ENCODE measurements at places on chromosomes 1 and 21.

DNA sequence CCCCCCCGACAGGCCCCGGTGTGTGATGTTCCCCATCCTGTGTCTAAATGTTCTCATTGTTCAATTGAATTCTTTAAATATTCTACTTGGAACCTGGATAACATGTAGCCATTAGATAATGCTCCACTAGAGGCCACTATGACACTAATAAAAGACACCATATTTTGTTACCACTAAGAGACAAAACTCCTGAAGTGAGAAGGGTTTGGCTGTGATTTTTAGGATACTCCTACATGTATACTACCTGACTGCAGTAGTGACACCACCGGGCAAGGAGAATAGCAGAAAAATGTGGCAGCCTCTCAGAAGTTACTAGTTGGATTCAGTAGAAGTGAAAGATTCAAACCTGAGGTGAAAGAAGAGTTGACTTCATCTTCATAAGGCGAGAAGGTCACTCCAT, 36.0 kb downstream of the F5 start:
- DNase-seq, result no peak

DNA sequence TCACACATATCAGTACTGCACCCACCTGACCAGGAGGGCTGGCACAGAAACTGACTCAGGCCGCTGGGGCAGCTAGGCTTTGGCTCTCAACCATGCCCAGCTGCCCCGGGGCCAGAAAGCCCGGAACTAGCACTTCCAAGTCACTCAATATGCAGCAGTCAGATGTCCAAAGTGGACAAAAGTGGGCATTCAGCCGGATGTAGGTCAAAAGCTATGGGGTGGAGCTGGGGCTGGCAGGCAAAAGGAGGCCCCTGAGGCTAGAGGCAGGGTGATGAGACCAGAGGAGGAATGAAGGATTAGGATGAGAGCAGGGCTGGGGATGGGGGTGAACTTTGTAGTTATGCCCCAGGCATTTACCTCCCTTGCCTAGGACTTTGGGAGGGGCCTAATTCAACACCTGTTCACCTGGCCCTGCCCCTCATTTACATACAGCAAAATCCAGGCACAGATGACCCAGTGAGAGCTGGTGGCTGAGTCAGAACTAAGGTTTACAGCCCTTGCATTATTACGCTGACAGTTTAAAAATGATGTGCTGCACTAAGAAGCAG, 30.7 kb upstream of the EDN2 start:
- DNase-seq, result no peak

GRCh38 chr21:17050646-17051045, 462.2 kb upstream of the CXADR start:
- no peak for DNase-seq

DNA sequence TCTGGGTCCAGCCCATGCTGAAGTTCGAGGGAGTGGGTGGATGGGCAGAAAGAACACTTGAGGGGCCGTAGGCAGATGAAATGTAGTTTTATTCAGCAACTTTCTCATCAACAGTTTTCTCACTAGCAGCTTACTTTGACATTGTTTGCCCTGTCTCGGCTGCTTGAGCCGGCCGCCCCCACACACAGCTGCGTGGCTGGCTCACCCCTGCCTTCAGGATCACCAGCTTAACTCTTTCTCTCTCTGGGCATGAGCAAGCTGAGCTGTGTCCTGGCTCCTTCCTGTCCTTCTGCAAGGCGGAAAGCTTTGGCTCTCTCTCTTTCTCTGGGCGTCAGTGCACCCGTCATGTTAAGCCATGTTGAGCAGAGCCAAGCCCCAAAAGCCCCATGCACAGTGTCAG, 104.4 kb upstream of the GNG12 start:
- no peak for DNase-seq

- DNase-seq, result no peak
Observed at GRCh38 chr1:242178436-242178835, 179.5 kb upstream of the MAP1LC3C start.

- no peak for DNase-seq
Observed at GRCh38 chr21:17889171-17889570, 70.0 kb upstream of the C21orf91 start.

GRCh38 chr1:16383888-16384287, 16.8 kb downstream of the SZRD1 start:
- no peak for DNase-seq

GRCh38 chr1:181219938-181220337, 131.4 kb downstream of the IER5 start:
- no peak for DNase-seq

DNA sequence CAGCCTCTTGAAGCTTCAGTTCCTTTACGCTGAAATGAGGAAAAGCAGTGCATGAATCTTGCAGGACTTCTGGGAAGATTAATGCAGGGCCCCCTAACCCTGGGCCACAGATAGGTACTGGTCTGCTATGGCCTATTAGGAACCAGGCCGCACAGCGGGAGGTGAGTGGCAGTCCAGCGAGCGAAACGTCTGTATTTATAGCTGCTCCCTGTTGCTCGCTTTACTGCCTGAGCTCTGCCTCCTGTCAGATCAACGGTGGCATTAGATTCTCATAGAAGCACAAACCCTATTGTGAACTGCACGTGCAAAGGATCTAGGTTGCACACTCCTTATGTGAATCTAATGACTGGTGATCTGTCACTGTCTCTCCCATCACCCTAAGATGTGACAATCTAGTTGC, 130.2 kb downstream of the CHRM3 start:
- no peak for DNase-seq

All from activated gamma-delta T cell treated with Interleukin-2 at 50 U/mL for 16 hours (primary cell).